ENCODE measurements at places on chromosomes 6 and 20.

DNA sequence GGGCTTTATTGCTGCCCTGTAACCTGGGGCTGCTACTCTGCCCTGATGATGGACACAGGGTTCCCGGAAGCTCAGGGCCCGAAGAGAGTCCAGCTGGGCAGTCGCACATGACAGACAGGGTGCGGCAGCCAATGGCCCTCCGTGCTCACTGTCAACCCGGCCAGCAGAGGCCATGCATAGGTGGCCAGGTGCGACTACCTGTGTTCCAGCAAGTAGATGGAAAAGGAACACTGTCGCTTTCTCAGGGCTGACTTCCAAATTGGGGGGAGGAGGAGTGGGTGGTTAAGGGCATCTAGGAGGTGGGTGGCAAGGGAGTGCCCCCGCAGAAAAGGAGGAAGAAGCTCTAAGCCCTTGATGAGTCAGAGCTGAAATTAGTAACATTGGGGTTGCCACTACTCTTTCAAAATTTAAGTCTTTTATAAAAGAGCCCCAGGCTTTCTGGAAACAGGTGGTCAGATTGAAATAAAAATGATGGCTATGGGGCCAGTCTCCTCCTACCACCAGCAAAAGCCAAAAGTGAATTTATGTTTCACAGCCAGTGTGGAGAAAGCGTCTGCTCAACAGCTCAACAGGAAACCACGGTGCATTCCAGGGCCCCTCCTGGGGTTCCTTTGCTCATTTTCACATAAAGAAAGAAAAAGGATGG is 2.3 kb upstream of the RAMACL start:
- DNase-seq: no peak

GRCh38 chr6:71015392-71015791 is 58.5 kb upstream of the B3GAT2 start:
- no peak for DNase-seq

DNA sequence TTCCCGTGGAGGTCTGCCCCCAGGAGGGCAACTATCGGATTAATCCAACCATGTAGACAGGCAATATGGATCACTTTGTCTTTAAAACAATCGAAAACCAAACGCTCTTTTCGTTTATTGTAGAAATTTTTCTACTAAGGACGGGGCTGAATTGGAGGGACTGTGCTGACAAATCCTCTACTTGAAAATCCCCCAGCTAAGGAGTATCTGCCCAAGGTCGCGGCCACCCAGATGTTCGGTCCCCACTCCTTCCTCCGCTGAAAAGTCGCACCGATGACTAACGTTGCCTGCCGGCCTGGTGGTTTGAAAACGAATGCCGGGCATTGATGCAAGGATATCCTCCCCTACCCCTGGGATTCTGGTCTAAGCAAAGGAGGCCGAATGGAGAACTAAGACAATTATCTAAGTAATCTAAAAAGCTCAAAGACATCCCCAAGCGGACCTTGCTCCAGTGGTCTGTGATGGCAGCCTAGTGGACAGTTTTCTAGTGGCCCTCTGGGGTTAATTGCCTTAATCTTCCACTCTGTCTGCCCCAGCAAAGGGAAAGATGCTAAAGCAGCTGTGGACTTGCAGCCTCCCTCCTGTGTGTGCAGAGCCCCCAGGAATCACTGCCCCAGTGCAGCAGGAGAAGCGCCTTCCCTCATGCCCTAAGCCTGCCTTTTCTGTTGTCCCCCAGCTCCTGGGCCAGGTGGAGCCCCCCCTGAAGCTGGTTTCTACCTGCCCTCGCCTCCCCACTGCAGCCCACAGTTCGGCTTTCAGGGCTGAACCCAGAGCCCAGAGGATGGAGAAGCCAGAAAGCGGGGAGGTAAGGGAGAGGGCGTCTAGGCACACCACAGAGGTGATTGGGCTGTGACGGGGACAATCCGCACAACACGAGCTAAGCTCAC is 3.6 kb upstream of the FOXC1 start:
- DNase-seq: no peak

DNA sequence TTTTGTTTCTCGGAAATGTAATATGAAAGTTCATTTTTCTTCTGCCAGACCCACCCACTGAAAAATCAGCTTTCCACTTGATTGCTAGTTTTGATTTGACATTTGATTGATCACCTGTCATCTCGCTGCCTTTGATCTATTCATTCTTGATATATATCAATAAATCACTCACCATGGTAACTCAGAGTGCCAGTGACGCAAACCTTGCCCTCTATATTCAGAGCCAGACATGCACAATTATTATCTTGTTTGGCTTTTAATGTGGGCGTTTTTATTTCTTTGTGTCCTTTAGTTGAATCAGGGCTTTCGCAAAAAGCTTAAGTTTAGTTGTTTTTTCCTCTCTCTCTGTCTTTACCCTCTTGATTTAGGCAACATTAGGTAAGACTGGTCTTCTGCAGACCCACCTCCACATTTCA is 2.0 kb downstream of the TSHZ2 start:
- DNase-seq: no peak

DNA sequence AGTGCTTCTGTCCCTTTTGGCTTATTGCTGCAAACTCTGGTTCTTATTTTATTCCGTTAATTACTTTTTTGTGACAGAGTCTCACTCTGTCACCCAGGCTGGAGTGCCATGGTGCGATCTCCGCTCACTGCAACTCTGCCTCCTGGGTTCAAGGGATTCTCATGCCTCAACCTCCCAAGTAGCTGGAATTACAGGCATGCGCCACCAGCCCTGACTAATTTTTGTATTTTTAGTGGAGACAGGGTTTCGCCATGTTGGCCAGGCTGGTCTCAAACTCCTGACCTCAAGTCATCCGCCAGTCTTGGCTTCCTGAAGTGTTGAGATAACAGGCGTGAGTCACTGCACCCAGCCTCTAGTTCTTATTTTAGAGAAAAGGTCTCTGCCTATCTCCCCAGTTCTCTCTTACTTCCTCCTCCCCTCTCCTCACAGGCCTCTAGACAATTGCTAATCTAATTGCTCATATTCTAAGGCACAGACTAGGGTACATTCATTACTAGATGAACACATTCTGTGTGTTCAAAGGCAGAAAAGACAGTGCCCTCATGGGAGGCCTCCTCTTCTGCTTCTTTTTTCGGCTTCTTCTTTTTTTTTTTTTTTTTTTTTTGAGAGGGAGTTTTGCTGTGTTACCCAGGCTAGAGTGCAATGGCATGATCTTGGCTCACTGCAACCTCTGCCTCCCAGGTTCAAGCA is 27.0 kb downstream of the EDEM2 start:
- DNase-seq: no peak

DNA sequence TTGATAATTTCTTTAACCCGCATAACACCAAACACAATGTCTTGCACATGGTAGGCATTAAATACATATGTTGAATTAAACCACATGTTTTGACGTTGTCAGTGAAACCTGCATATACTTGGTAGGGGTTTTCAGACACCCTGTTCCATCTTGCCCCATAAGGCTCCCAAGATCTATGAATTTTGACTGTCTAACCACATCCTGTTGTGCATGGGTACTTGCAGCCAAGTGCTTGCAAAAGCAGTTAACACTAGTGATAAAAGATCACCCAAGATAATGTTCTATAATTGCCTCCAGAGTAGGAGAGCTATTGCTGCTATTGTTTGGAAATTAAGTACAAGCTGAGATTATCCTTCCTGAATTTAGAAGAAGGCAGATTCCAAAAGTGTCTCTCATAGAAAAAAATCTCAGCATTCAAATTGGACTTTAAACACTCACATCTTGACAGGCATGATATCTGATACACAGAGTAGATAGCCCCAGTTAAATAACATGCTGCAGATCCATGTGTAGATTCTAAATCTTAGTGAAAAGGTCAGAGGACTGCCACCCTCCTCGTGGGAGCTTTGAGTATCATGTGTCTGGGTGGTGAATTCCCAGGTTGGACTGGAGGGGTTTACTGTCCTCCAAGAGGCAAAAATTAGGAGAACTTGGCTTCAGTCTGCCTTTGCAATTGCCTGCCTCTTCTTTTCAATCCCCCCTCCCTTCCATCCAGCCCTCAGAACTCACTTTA is 25.8 kb upstream of the CCN6 start:
- DNase-seq: no peak

DNA sequence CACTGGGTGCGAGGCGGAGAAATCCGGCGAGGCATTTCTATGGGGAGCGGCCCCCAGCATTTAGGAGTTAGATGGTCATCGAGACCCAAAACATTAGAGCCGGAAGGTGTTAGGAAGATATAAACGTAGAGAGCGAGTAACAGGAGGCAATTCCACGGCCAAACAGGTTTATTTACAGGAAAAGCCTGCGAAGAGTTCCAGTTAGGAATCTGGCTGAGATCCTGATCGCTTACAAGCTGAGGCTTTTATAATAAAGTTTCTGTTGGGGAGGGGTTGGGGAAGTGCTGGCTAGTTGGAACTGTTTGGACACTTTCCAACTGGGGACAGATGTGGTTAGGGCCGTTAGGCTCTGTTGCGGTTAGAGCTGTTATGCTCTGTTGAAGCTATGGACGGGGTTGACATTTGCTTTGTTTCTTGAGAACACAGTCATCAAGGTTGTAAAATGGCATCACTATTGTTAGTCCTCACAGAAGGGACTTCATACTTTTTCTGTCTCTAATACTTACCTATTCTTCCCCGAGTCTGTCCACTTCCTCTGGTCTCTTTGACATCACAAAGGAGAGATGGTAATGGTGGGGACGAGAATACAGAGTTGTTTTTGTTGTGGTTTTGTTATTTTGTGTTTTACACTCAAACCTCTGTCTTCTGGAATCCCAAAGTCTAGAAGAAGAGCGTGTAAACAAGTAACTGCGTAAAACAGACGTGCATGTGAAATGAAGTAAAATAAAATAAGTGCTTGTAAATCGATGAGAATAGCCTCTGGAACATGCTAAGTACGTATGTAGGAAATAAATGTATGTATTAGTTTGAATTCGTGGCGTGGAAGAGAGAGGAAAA is 554 bp upstream of the ZSCAN31 start:
- no peak for DNase-seq
